ENCODE measurements at places on chromosomes 12 and 14.

- peak; percentile 78 for DNase-seq
These were observed at the start of gene GABARAPL1 for GRCh38 chr12:10212739-10213131. GABARAPL1 (plus strand) TSS chr12:10212877; CDS start chr12:10213130, 253 bp downstream.

GRCh38 chr14:34707722-34708121, 6.7 kb downstream of the CFL2 start:
- DNase-seq: no peak

DNA sequence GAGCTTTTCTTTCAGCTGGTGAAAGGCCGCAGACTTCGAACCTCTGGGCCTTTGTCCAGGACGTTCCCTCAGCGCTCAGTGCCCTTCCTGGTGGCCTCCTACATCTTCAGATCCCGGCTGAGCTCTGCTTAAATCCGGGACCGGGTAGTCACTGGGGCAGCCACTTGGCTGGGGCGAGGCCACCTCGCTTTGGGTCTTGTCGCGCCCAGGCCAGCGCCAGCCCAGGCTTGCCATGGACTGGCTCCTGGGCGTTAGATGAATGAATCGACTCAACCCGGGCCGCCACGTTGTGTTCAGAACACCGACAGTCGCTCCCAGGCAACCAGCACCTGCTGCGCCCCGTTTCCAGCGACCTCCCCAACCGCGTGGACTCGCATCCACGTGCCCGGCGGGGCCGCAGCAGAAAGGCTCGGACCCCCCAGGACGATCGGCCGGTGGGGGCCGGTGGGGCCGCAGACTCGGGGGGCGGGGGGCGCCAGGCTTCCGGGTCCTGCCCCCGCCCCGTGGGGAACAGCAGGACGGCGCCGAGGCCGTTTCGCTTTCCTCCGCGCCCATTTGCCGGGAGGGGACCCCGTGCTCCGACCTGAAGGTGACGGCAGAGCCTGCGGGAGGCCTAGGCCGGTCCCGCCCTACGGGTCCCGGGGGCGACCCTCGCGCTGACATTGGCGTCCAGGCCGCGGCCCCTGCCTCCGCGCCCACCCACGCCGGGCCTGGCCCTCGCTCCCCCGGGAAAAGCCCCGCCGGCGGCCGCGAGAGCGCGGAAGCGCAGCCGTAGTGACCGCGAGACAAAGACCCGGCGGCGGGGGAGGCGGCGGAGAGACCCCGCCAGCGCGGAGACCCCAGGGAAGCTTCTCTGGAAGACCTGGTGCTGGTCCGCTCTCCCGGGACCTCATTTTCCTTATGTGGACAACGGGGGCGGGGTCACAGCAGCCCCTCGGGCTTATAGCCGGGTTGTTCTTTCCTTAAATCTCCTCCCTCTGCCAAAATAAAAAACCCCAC, 37.3 kb upstream of the RCOR1 start:
- DNase-seq: peak; percentile 33

- no peak for DNase-seq
These were observed 230.2 kb downstream of the SLC41A2 start for GRCh38 chr12:104727726-104728465.

DNA sequence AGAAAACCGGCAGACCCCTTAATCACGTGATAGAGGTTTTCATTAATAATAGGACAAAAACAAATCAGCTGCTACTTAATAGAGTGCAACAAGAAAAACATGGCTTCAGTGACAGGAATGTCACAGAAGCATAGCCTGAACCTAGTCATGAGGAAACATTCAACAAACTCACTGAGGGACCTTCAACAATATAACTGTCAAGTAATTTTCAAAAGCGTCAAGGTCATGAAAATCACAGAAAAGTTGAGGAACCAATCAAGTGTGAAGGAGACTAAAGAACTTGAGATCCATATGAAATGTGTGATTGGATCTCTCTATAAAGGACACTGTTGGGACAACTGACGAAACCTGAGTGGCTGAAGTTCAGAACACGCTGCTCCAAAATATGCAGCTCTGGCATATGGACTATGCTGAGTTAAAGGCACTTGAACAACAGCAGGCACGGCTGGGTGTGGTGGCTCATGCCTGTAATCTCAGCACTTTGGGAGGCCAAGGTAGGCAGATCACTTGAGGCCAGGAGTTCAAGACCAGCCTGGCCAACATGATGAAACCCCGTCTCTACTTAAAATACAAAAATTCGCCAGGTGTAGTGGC, 16.3 kb downstream of the NDUFA12 start:
- no peak for DNase-seq

DNA sequence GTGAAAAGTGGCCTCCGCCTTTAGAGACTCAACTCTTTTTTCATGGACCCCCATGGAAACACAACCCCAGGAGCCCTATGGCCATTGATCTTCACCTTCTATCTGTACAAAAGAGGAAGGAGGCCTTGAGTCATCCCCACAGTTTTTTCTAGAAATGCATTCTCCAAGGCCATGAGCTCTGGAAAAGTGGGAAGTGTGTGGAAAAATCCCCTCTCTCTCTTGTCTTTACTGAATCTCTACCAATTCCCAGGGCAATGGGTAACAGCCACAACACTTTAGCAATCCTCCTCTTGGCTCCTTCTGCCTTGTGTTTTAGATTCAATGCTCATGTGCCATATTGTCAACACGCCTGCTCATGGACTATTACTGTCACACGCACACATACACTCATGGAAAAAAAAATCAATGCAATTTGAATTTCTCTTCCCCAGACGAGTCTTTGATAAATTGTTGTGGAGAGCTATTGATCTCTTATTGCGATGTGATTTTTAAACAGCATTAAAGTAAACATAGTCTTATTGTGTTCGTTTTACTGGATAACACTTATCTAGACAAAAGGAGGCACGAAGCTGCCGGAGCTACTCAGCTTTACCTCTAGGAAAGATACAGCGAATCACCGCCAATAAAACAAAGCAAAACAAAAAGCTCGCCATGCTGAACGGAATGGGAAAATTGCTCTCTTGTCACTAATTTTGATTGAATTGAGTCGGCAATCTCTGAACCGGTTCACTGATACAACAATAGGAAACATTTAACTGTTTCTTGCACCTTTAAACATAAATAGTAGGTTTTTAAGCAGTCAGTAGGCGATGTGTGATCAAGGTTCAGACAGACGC, 260.3 kb downstream of the VRK1 start:
- no peak for DNase-seq

GRCh38 chr12:96094201-96094600, 58.8 kb upstream of the LTA4H start:
- DNase-seq: peak; percentile 34

GRCh38 chr14:67749341-67750084, 47.8 kb downstream of the RDH12 start:
- no peak for DNase-seq

DNA sequence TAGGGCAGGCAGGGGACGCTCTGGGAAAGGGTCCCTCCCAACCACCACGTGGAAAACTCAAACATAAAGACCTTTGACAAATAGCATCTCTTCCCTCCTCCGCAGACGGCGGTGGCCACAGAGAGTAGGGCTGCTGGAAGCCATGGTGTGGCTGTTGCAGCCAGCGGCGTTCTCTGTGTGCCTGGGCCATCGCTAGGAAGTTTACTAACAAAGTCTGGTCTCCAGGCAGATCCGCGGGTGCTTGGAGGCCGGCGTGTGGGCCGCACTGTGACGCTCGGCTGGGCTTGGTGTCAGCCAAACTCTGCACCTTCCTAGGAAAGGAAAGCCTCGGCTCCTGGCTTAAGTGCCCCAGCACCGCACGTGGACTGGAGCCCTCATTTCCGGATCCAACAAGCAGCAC, 65.6 kb downstream of the CCDC88C start:
- no peak for DNase-seq

DNA sequence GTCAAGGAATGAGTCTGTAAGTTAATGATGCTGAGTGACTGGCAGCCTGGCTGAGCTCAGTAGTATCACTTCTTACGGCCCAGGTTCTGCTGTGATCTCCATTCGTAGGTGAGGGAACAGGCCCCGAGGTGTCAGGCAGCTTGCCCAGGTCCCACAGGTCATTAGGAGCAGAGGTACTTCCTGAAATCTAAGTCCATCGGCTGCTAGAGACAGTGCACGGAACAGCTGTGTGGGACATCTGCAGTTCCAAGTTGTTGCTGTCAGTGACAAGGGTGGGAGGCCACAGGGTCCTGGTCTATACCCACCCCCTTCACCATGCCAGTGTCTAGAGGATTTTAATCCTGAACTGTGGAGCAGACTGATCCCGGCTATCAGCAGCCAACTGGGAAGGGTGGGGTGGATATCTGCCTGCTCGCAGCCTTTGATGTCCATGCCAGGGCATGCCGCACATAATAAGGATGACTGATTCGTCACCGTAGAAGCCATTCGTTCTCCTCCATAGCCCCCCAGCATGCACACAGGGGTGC, 82.3 kb upstream of the RIN3 start:
- DNase-seq: no peak

DNA sequence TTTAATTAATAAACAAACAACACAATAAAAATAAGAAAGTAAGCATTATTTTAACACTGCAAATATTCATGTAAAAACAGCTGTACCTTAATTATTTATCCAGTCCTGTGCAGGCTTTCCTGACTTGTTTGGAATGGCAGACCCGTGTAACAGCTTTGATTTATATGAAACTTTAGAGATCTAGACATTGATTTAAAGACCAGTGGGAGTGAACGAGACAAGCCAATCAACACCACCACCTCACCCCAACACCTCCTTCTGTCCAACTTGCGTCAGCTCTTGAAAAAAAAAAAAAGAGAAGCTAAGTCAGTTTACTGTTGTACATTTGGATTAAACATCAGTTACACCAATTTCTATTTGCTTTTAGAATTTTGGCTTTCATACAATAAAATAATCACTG, 22.3 kb downstream of the SLC38A4 start:
- no peak for DNase-seq

DNA sequence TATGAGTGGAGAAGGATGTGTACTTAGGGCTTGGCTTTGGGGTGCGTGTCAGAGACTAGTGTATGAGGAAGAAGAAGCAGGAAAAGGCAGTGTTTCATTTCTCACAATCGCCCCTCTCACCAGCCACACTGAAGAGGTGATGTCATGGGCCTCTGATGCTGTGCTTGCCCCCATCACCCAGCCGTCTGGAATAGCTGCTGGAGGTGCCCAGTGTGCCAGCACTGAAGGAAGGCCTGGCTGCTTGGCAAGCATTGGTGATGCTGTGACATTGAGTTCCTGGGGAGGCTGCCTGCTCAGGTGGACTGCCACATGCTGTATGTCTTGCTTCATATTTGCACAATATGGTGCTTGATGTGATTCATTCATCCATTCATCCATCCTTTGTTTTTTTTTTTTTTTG, 56.2 kb downstream of the CRADD start:
- no peak for DNase-seq

GRCh38 chr14:68462683-68463082, 330.2 kb downstream of the ZFP36L1 start:
- DNase-seq: peak; percentile 67

DNA sequence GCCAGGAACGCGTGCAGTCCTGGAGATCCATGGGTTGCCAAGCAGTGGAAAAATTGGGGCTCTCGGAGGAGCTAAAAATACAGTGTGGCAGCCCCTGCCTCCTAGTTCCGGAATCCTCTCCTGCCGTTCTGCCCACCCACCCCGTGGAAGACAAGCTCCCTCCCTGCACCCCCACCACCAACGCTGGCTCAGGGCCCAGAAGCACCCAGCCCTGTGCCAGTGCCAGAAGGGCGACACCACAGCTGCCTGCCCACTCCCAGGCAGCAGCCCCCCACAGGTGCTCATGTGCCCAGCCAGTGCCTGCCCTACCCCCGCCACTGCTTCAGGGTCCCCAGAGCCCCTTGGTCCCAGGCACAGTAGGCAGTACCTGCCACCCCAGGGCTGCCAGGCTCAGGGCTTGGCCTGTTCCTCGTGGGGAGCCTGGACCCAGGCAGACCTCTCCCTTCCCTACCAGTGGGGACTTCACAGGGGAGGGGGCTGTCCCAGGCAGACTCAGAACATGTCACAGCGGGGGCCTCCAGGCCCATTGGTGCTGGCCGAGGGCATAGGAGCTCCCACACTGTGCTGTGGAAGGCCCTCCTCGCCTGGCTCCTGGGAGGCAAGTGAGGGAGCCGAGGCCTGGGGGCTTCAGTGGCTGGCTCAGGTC, 7.4 kb downstream of the INF2 start:
- no peak for DNase-seq

DNA sequence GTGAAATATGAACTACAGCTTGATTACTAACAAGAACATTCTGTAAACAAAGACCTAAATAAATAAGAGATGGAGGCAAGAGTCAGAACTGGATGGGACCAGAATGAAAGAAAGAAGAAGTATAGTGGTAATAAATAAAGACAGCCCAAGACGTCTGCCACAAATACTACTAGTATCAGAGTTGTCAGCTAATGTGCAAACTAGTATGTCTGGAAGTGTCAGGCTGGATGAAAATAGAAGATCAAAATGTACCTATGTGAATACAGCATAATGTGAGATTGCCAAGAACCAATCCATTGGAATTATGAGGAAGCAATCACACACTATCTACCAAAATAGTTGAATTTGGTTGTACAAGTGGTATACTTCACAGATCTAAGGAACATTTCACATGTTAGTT, 353.0 kb downstream of the BTG1 start:
- no peak for DNase-seq
